ENCODE measurements at places on chromosomes 2 and 18. TPM values are rescaled to one million over a fixed set of nuclear protein-coding genes. Genes with fewer than 3 reads are reported as not detected.

SNORC gene
- total RNA-seq: 0.62 TPM

DSG4 gene
- not detected for total RNA-seq

CDK15 gene
- not detected for total RNA-seq

SCG2 gene
- total RNA-seq: 0.31 TPM

IL1F10 gene
- total RNA-seq: not detected

- no peak overlapping the region for H3K27ac ChIP-seq
- H3K4me1 ChIP-seq: no peaks in the 10 kb centered on the region
- H3K4me3 ChIP-seq: no peak overlapping the region
- H3K36me3 ChIP-seq: no peaks in the 10 kb centered on the region
- peak; percentile 40 for DNase-seq
Observed at GRCh38 chr2:198961547-198961946, 496.2 kb downstream of the SATB2 start.

DNA sequence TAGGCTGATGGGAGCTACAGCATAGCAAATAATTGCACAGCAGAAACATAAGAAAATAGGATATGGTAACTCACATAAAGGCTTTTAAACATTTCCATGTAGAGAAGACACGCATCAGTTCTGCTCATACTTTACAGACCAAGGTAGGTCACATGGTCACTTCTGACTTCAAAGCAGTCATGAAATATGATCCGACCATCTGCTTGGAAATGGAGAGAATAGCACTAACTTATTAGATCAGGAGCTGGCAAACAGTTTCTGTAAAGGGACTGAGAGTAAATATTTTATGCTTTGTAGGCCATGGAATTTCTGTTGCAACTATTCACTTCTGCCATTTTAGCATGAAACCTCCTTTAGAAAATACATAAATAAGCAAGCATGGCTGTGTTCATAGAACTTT is 936.6 kb upstream of the FANCL start:
- H3K4me3 ChIP-seq: no peak overlapping the region
- DNase-seq: no peak
- peaks cover 6% of the 10 kb centered on the region for H3K4me1 ChIP-seq
- H3K36me3 ChIP-seq: no peaks in the 10 kb centered on the region
- H3K27me3 ChIP-seq: no peaks in the 10 kb centered on the region

DNA sequence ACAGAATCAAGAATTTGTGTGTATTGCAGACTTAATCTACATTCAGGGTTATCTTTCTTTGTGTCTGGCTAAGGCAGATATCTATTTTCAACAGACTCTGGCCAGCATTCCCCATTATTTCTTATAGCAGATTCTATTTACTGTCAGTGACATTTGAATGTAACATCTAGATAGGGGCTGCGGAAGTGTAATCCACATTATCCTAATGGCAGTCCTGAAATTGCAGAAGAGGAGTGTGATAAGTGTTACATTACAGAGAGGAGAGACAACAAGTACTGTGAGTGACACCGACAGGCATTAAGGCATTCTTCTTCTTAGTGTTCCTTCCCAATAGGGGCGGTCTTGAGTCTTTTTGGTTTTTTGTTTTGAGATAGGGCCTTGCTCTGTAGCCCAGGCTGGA is 598.2 kb upstream of the NXPH2 start:
- peaks cover 23% of the 10 kb centered on the region for H3K4me1 ChIP-seq
- H3K4me3 ChIP-seq: no peak overlapping the region
- H3K27ac ChIP-seq: no peak overlapping the region
- no peaks in the 10 kb centered on the region for H3K27me3 ChIP-seq
- peak; percentile 27 for DNase-seq
- no peaks in the 10 kb centered on the region for H3K36me3 ChIP-seq

- no peaks in the 10 kb centered on the region for H3K4me1 ChIP-seq
- no peak overlapping the region for H3K4me3 ChIP-seq
- H3K36me3 ChIP-seq: no peaks in the 10 kb centered on the region
- no peak overlapping the region for H3K27ac ChIP-seq
Observed at GRCh38 chr2:46803547-46803878, 112.1 kb downstream of the MCFD2 start.

GRCh38 chr18:6001867-6002266 is 106.5 kb upstream of the TMEM200C start:
- H3K27ac ChIP-seq: no peak overlapping the region
- no peak for DNase-seq
- no peak overlapping the region for H3K4me3 ChIP-seq
- no peaks in the 10 kb centered on the region for H3K27me3 ChIP-seq
- no peaks in the 10 kb centered on the region for H3K36me3 ChIP-seq
- H3K4me1 ChIP-seq: peaks cover 15% of the 10 kb centered on the region

DNA sequence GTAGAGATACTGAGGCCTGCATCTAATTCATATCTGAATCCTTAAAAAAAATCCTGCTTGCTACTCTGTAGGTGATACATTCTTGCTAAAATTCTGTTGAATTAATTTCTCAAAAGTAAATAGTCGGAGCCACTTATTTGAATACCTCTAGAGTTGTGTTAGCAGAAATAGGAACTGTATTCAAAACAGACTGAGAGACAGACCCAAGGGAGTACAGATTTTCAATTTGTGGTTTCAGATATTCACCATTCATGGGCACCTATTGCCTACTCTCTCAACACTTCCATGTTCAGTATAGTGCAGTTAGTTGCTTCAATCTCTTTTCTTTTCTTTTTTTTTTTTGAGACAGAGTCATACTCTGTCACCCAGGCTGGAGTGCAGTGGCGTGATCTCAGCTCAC is 46.6 kb upstream of the CTLA4 start:
- no peaks in the 10 kb centered on the region for H3K36me3 ChIP-seq
- no peak overlapping the region for H3K27ac ChIP-seq

DNA sequence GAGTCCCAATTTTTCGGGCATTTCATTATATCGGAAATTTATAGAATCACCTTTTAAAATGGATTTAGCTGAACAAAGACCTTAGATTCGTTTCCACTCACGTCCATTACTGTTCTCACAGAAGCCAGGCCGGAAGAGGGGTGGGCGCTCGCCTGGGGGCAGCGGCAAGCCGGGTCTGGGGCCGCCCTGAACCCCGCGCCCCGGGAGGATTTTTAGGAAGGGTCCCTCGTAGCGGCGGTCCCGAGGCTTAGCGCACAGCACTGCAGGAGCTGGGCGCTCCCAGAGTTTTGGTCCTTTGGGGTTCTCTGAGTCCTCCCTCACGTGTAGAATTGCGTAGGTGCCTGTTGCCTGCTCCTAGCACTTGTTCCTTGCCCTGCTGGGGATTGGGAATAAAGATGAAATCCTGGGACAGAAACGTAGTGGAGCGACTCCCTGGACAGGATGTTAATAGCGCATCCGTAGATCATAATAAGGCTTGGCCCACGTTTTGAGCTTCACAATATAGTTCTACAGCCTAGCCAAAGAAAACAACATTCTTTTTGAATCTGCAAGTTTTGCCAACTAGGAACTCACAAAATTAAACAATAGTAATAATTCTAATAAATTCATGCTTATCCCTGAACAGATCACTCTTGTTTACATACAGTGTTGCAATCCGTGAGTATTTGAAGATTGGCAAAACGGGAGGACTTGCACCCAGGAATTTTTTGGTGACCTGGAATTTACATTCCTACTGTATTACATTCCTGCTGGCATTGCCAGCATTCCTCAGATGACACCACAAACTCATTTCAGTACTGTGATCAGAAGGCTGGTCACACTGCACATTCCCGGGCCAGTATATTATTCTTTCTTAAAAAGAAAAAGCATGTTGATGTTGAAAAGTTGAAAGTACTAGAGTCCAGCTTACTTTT is 875 bp downstream of the C18orf63 start:
- no peaks in the 10 kb centered on the region for H3K36me3 ChIP-seq
- H3K4me3 ChIP-seq: no peak overlapping the region
- H3K27ac ChIP-seq: no peak overlapping the region
- H3K4me1 ChIP-seq: peaks cover 3% of the 10 kb centered on the region

GRCh38 chr2:32863803-32864202 is 83.0 kb upstream of the LTBP1 start:
- H3K27me3 ChIP-seq: no peaks in the 10 kb centered on the region
- H3K4me3 ChIP-seq: no peak overlapping the region
- H3K4me1 ChIP-seq: no peaks in the 10 kb centered on the region
- no peak overlapping the region for H3K27ac ChIP-seq
- no peaks in the 10 kb centered on the region for H3K36me3 ChIP-seq

DNA sequence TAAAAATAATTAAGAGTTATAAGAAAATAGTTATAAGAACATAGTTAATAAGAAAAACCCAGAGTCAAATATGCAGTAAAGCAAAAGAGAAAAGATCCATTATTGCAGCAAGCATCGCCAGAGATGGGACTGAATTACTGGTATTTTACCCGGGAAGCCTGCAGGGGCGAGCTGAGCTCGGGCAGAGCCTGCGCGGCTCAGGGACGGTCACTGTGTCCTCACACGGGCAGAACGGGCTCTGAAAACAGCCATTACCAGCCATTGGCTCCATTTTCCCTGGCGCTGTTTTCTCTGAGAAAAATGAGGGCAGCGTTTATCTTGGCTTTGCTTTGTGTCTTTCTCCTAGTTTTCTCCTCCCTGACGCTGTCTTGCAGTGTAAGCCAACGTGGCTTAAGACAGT is 95.3 kb upstream of the ALKAL2 start:
- no peak overlapping the region for H3K27ac ChIP-seq
- DNase-seq: peak; percentile 62
- no peaks in the 10 kb centered on the region for H3K36me3 ChIP-seq

GRCh38 chr2:172288603-172289002 is 138.8 kb upstream of the ITGA6 start:
- no peak for DNase-seq
- no peak overlapping the region for H3K4me3 ChIP-seq
- H3K4me1 ChIP-seq: peaks cover 19% of the 10 kb centered on the region
- no peak overlapping the region for H3K27ac ChIP-seq
- no peaks in the 10 kb centered on the region for H3K27me3 ChIP-seq

DNA sequence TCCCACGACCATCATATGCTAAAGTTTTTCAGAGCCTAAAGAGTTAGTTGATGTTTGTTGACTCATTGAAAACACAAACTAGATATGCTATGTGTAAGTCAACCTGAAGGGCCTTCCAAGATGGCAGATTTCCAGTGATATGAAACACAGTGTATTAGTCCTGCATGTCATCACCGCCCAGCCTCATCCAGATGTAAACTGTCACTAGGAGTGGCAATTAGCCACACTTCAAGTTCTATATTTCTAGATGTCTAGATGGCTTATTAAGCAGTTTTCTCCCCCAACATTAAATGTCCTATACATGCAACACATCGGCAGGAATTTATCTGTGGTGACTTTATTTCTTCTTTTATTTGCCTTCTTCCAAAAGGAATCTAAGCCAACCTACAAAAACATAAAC is 444.1 kb upstream of the SMIM21 start:
- H3K27ac ChIP-seq: no peak overlapping the region
- peaks cover 6% of the 10 kb centered on the region for H3K4me1 ChIP-seq
- no peaks in the 10 kb centered on the region for H3K27me3 ChIP-seq

DNA sequence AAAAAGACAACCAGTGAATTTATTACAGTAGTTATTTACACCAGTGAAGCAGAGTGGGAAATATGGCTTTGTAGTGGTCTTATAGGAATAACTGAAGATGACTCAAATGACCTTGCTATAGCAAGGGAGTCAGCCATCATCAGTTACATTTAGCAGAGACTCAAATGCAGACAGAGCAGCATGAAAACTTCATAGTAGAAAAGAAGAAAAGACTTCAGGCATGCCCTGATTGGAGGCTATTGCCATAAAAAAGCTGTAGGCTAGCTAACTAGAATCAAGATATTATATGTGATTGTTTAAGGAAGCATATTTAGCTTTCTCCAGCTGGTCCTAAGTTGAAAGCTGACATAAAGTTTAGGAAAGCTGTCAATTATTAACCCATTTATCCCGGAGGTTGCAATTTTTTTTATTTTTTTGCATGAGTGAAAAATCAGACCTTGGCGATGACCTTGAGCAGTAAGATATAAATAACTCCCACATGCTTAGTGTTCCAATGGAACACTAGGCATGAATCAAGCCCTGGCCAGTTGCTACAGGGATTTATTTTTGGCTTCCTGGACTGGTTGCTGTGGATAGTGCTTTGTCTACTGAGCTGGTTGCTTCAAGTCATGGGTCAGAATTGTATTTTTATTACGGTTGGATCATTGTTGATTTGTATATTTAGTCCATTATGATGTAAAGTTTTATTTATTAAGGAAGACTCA is 675.6 kb upstream of the VRK2 start:
- no peaks in the 10 kb centered on the region for H3K36me3 ChIP-seq
- H3K4me1 ChIP-seq: no peaks in the 10 kb centered on the region
- no peaks in the 10 kb centered on the region for H3K27me3 ChIP-seq
- DNase-seq: no peak
- H3K4me3 ChIP-seq: no peak overlapping the region

DNA sequence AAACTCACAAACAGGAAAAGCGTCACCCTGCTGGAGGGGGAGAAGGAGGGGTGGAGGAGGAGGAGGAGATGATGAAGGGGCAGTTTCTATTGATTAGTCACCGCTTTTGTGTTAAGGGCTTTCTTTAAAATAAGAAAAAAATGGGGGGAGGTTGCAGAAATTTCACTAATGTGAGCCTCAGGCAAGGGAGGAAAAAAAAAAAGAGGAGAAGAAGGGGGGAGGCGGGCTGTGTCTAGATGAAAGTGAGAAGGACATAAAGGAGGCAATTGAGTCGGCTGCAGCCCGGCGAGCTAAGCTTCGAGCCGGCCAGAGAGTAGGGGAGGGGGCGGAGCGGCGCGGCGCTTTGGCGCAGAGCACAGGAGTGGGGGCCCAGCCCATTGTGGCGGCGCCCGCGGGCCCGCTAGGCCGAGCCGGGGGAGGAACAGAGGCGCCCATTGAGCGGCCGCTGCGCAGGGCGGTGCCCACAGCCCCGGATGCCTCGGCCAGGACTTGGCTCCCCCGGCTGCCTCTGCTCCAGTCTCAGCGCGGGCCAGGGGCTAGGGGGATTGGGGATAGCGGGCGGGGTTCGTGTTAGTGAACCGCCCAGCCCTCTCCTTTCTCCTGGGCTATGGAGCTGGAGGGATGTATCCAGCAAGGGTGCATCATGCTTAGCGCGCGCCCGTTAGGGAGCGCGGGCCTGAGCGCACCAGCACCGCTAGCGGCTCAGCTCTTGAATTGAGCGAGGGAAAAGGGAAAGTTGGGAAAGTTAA is 7.9 kb downstream of the PAX3 start:
- DNase-seq: peak; percentile 94
- H3K4me1 ChIP-seq: peaks cover 75% of the 10 kb centered on the region
- H3K4me3 ChIP-seq: peak overlapping the region; percentile 44
- H3K27me3 ChIP-seq: peaks cover 100% of the 10 kb centered on the region

DNA sequence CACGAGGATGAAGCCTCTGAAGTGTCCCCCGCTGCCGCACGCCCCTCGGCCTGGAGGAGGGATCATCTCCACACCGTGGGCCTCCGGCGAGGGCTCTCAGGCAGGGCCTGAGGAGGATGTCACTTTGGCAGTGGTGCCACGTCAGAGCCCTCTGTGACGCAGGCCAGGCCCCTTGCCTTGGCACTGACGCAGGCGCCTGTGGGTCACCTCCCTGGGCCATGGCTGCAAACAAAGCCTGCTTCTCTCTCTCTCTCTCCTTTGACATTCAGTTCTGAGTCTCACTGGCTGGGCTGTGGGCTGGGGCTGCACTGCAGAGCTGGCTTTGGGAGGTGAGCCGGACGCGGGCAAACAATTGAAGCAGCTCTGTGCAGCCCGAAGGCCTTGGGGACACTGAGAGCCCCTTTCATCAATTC is 273.7 kb downstream of the TWIST2 start:
- no peaks in the 10 kb centered on the region for H3K4me1 ChIP-seq
- H3K4me3 ChIP-seq: no peak overlapping the region
- no peaks in the 10 kb centered on the region for H3K27me3 ChIP-seq
- H3K36me3 ChIP-seq: peaks cover 3% of the 10 kb centered on the region
- H3K27ac ChIP-seq: no peak overlapping the region
